ENCODE measurements at places on chromosomes 2 and 18.

GRCh38 chr2:241656190-241656741 is 18.8 kb downstream of the ATG4B start:
- no peak for DNase-seq

GRCh38 chr2:147045113-147045512 is 799.7 kb upstream of the ACVR2A start:
- DNase-seq = peak; percentile 9

- no peak for DNase-seq
Observed at GRCh38 chr18:62518460-62519375, 4.1 kb upstream of the ZCCHC2 start.

DNA sequence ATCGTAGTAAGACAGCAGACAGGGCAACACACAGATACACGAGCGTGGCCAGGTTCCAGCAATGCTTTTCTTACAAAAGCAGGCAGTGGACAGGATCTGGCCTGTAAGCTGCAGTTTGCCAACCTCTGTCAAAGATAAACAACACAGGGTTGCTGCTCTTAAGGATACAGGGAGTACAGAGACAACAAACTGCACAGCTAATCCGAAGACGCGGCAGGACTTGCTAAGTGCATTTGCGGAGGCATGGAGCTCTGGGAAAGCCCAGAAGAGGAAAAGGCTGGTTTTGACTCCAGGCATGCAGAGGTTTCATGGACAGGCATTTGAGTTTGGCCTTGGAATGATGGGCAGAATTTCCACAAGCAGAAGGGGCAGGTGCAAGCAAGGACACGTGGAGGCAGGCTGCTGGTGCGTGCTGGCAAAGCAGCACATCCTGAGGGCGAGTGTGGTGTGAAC is 24.4 kb downstream of the SERTAD2 start:
- no peak for DNase-seq

- DNase-seq = no peak
Observed at GRCh38 chr2:70679259-70679658, 88.7 kb downstream of the ADD2 start.

- DNase-seq = no peak
Observed at GRCh38 chr2:54895730-54896129, 154.5 kb downstream of the RTN4 start.

- peak; percentile 9 for DNase-seq
Observed at GRCh38 chr2:150924878-150925277, 336.8 kb downstream of the RBM43 start.

DNA sequence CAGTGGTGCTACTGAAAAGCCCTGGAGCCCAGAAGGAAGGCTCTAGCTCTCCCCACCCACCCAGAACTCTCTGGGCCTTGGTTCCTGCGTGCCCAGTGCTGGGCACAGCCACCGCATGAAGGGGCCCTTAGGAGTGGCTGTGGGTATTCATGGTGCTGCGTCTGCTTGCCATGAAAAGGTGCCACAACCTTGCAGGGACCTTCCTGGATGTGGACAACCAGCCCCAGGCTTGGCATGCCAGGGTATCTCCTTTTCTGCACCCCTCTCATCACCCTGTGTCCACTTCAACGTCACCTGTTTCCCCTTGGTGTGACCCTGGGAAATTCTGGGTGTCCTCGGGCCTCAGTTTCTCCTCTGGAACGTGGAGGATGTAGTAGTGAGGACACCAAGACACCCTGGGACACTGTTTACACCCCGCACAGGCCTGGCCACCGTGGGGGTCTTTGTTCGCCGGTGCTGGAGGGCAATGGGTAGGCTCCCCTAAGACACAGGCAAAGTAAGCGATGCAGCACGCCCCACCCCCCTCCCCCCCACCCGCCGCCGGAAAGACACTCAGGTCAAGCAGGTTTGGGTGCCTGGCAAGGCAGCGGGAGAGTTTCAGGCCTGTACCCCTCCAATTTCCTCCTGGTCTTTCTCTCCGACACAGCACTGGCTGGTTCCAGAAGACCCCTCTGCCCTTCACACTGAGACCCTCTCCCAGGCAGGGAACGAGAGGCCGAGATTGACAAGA is 34.8 kb upstream of the TAF1B start:
- DNase-seq = no peak

- DNase-seq = no peak
Observed at GRCh38 chr18:474416-474815, 26.1 kb downstream of the COLEC12 start.

Data from NCI-H526 treated with DMSO at 0.1 percent for 48 hours (cell line).